ENCODE measurements at places on chromosomes 13 and 19.

- DNase-seq, result no peak
Measured at GRCh38 chr13:28452755-28453154, 42.2 kb downstream of the FLT1 start.

DNA sequence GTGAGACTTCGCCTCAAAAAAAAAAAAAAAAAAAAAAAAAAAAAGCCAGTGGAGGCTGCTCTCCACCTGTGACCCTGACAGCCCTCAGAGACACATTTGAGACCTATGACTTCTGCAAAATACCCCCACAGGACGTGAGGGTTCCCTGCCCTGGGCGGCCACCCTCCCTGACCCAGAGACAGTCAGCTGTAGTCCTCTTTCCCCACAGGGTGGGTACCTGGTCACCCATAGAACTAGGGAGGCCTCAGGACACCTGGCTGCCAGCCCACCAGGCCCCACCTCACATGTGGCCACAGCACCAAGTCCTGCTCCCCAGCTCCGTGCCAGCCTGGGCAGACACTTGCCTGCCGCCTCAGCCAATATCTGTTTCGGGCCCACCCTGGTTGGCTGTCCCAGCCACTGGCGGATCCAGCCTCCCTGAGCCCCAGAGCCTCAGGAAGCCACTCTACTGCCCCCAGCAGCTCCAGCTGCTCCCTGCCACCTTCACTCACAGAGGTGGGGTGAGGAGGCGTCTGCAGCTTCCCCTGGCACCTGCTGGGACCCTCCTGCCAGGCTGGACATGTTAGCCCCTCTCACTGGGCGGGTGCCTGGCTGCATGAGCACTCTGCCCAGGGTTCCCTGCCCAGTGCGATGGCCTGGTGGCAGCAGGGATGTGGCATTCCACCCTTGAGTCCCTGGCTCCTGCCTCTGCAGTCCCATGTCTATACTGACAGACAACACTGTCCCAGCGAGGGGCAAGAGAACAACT lies 6.9 kb downstream of the MKNK2 start:
- DNase-seq, result no peak

DNA sequence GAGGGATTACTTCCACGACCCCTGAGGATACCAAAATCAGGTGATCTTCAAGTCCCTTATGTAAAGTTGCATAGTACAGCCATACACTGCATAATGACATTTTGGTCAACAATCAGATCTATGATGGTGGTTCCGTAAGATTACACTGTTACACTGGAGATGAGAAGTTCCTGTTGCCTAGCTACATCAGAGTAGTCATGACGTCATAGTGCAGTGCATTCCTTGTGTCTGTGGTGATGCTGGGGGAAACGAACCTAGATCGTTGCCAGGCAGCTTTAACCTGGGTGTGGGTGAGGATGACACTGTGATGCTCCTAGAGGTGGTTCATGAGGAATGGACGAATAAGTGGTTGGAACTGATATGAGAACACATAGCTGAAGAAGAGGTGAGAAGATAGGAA lies 9.1 kb downstream of the ZNF610 start:
- DNase-seq, result no peak

DNA sequence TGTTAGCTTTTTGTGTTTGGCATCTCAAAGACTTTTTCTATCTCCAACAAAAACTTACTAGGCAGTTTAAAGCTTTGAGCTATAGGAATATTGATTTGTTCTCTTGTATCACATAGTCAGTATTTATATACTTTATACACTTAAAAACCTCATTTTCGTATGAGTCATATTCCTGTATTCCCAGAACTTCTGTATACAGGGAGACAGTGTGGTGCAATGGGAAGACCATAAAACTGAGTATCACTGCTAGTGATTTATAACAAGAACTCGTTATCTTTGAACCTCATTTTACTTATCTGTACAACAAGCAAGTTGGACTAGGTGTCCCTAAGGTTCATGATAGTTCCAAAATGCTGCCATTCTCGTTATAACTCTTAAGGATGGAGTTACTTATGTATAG lies 6.3 kb downstream of the GPR180 start:
- no peak for DNase-seq

DNA sequence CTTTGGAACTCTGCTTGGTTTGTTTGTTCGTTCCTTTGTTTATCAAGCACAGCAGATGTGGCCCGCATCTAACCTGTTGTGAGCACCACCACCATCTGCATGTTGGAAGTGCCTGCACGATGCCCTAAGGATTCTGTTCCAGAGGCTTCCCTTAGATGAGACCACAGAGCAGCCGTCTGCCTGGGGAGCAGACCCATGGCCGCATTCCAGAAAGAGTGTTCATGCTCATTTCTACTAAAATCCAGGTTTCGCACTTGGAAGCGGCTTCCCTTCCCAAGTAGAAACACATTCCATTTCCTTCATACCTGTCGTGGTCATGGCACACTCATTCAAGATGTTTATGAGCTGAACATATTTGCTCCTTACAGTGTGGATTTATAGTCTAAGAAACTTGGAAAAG lies 27.2 kb downstream of the COL4A2 start:
- DNase-seq, result no peak

GRCh38 chr13:73133531-73133930 lies 74.7 kb downstream of the KLF5 start:
- no peak for DNase-seq

DNA sequence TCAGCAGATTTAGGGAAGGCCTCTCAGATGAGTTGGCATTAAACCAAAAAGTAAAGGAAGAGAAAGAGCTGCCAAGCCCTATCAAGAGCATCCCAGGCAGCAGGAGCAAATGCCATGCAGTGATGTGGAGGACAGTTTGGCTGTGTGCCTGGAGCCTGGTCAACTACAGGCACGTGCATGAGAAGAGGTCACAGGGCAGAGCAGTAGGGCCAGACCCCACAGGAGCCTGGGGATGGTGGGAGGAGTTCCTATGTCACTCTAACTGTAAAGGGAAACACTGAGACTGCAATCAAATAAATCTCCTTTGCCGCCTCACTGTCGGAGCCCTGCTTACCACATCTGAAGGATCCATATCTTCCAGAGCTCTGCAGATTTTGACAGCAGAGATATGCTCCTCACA lies 240.5 kb downstream of the ENOX1 start:
- DNase-seq, result no peak

GRCh38 chr19:48962029-48962848 lies 2.9 kb upstream of the FTL start:
- DNase-seq, result no peak

DNA sequence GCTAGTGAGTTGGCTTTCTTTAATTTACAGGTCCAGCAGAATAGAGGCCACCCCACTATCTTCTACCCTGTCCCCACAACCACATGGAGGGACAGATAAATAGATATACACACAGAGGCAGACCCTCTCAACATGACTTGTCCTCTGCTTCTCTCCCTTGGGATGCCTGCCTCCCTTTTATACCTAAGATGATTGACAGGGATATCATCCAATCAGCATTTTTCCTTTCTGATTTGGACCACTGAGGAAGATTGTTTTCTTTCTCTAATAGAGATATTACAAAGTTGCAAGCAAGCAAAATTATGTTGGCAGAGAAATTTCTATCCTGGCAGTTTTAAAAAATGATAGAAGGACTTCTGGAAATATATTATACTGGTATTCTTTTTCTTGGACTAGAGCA lies 35.8 kb downstream of the STOML3 start:
- DNase-seq, result no peak

DNA sequence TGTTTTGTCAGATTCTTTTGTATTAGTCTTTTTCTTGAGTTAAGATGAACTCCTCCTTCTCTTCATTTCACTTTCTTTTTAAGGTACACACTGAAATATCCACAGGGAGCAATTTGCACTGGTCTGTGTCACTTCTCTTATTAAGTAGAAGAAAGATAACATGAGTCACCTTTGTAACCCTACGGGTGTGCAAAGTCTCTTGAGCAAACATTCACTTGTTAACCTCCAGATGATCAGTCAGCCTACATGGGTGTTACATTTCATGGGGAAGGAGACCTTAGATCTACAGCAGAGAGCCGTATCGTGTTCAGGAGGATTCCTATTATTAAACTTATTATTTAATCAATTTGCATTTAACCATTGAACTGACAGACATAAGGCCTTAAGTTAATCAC lies 5.1 kb downstream of the ZNF507 start:
- DNase-seq, result no peak

DNA sequence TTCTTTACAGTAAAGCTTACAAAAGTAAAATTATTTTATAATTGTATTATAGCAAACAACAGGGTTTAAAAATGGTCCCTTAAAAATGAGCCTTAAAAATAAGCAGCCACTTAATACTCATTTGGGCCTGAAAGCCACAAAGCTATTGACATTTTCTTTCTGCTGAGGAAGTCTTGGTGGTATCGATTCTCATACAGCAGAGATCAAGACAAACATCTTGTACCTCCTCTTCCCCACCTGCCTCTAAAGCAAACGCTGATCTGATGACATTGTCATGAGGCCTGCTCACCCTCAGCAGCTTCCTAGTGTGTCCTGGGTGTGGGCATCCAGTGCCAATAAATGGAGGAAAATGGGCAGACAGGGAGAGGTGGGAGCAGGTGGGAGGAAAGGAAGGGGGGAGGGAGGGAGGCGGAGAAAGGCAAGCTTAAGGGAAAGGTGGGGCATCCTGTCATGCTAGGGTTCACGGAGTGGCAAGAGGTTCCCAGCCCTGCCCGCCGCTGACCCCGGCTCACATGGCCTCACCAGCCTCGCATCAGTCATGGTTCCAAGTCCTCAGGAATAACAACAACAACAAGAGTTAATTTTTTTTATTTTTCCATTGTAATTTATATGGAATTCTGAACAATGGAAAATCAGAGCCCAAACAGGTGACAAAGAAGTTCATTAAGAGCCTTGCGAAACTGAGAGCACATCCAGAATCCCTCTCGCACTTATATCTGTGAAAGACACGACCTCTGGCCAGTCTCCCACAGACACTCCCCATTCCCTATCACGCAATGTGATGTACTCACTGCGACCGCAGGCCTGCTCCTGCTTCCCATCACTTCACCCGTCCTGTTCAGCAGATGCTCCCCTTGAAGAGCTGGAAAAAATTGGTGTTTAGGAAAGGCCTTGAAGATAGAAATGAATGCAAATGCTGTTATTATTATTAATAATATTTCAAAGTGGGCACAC lies 15.1 kb upstream of the ATP11A start:
- DNase-seq, result no peak
